Fibroblast of skin of right quadriceps (primary cell): ENCODE measurements at places on chromosomes 6 and 20.

- no peak for DNase-seq
Observed at GRCh38 chr20:3277686-3278465, 38.9 kb upstream of the SLC4A11 start.

GRCh38 chr6:39223555-39223954, 5.7 kb downstream of the KCNK5 start:
- no peak for DNase-seq

- no peak for DNase-seq
Observed at GRCh38 chr6:157067507-157067906, 255.8 kb downstream of the TMEM242 start.

DNA sequence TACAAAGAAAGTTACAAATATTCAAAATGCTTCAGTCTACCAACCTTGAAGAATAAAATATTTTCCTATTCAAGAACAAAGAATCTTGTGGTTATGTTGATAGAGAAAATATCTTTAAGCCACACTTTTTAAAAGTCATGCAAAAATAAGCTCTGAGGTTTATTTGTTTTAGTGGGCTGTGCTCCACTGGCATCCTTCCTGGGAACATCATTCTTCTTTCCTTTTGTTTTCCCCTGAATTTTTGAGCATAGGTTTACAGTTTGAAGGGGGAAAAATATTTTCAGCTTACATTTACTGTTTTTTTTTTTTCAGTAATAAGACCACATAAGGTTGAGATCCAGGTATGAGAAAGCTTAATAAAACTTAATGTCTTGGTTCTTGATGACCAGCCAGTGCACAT, 72.0 kb upstream of the BACH2 start:
- DNase-seq = peak; percentile 70

DNA sequence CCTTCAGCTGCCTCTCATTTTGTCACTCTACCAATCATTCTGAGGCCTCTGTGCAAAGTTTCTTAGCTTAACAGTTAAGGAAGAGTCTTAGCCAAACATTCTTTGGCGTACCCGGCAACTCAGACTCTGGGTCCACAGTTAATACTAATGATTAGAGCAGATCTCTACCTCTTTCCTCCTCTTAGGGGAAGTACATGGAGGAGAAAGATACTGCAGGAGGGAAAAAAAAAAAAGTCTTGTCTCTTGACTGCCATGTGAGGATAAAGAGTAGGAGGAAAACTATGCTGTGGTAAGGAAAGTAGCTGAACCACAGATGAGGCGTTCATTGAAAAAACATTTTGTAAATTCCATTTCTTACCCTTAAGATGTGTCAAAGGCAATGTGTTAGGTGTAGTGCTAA, 44.0 kb upstream of the MARCKS start:
- DNase-seq = peak; percentile 92

- peak; percentile 47 for DNase-seq
Observed at GRCh38 chr6:158978757-158979156, 21.2 kb downstream of the RSPH3 start.

- no peak for DNase-seq
Observed at GRCh38 chr6:26122005-26122388, 34.8 kb downstream of the HFE start.

GRCh38 chr6:56211724-56212123, 35.7 kb downstream of the COL21A1 start:
- DNase-seq = no peak
